Peyer's patch (tissue), 4 donors: ENCODE measurements at places on chromosomes 6 and 20. TPM values are rescaled to one million over a fixed set of nuclear protein-coding genes. Genes with fewer than 3 reads are reported as not detected.

Gene NTSR1
- total RNA-seq: not detected

Gene NFATC2
- total RNA-seq: 11.7 TPM

- peak; percentile 46 for DNase-seq
Observed at GRCh38 chr6:9250852-9251251, 815.5 kb upstream of the SLC35B3 start.

Gene SERAC1
- total RNA-seq: 6.5 TPM

- DNase-seq: no peak
Observed at GRCh38 chr6:56289721-56290120, 42.3 kb upstream of the COL21A1 start.

GRCh38 chr6:65295812-65296211 lies 411.2 kb downstream of the EYS start:
- DNase-seq: no peak

- DNase-seq: no peak
Observed at GRCh38 chr20:46802722-46803121, 91.9 kb upstream of the EYA2 start.

DNA sequence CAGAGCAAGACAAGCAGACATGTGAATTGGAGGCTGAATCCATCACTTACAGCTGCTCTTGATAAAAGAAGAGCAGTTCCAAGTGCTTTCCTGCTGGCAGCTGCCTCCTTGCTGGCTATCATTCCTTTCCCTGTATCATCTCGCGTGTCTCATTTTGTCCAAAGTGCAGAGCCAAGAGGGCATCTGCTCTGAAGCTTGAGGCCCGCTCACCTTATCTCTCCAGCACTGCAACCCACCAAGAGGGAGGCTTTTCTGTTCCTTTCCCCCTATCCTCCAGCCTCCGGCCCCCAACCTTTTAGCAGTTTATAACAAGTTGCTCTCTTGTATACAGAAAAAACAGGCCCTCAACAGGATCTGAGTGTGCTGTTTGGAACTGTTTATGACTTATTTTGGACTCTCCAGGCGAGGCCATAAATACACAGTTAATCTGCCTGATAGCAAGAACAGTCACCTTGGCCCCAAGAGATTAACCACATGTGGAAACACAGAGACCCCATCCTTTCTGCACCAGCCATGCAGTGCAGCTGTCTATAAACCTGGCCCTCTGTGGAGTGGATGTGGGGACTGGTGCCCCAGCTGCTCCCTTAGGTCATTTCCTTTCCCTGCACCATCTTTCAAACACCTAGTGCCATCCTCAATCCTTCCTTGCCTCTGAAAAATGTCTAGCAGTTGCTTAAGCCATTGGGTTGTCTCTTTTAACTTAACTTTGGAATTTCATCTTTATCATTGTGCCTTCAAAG lies 172.5 kb upstream of the FERMT1 start:
- no peak for DNase-seq

Gene MICAL1
- total RNA-seq: 260 TPM

DNA sequence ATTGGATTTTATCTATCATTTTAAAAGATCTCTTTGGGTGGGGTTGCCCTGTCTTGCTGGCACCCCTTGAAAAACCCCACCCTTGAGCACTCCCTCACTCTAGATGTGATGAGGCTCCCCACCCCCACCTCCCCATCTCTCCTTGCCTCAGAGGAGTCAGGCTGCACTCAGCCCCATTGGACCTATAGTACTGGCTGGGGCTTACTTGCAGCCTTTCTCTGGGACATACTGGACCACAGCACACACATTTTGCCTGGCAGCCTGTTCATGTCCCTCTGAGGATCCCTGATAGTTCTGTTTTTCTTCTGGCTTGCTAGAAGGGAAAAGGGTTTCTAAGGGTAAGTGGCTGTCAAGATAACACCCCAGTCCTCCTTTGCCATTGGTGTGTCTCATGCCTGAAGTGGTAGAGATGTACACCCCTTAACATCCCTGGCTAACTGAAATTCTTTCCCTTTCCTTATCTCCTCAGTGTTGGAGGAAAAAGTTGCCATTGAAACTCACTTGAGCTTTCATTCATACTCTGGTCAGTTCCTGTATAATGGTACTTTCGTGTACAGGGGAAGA lies 553.4 kb upstream of the CITED2 start:
- DNase-seq: no peak

Gene KLHDC3
- 38.8 TPM for total RNA-seq

DNA sequence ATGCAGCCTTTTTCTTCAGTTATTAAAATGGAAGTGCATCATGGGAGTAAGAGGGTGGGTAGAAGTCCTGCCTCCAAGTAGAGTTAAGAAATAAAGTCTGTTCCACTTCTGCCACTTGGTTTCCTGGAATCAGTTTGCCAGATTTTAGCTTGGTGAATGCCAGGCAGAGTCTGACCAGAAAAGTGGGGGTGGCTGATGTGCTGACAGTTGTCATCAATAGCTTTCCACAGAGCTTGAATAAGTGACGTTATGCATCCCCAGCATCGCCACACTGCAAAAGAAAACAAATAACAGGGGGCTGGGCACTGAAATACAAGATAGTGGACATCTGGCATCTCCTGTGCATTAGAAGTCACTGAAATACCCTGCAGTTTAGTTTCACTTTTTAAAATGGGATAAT lies 30.8 kb upstream of the CEP162 start:
- DNase-seq: no peak

DNA sequence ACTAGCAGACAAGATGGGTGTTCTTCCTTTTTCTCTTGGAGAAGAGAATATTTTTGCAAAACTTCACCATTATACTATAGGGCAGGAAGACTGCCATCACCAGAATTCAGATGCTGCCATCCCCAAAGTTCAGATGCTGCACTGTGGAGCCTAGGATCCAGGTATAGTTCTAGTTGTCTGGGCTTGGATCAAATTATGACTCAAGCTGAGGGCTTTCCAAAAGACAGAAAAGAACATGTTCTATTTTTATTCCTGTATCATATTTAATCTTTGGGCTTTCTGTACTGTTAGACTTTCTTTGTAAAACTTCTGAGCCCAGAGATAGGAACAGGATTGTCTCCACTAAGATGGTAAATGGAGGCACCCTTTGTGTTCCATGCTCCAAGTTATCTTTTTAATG lies 22.0 kb downstream of the FAM83B start:
- no peak for DNase-seq

- no peak for DNase-seq
Observed at GRCh38 chr6:20797597-20797996, 263.3 kb downstream of the CDKAL1 start.

DNA sequence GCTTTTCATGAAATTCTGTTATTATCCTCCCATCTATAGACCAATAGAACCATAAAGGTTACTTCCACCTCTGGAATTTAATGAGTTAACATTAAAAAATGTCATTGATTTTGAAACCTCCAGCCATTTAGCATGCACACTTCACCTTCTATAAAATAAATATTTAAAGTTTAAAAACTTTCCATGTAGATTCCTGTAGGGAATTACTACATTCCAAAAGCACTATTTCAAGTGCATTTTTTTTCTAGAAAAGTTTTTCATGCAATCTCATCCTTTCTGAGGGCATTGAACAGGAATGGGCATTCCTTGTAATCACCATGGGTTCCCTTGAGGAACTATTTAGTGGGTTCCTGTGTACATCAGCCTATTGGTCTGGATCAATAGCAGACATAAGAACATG lies 253.8 kb upstream of the RIN2 start:
- no peak for DNase-seq

Gene PARD6B
- total RNA-seq: 16.5 TPM

DNA sequence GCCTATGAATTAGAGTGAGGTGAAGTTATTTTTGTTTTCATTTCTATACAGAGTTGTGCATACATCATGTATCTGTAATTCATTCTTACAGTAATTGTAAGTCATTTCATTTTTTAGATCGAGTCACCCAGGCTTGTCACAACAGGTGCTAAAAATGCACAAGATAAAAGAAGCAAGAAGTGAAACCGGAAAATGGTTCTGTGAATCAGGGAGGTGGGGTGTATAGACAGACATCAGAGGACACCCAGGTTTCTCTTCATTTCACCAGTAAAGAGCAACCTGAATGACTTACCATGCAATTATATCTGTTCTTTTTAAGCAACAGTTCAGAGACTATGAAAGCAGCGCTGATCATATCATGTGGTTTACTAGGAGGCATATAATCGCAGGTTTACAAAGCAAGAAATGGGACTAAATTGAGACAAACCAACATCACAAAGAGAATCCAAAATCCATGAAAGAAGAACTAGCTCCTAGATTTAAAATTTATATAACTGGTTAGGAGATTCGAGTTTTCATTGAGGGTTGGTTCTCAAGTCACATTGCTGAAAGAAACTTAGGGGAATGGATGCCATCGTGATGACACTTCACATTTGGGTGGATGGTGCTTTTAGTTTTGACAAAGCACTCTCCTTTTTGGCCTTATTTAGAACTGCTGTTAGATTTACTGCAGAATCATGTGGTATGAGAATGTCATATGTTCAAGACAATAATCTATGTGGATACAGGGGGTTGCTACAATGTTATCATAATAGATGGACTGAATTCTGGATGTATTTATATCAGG lies 27.9 kb upstream of the TBC1D7 start:
- DNase-seq: no peak

DNA sequence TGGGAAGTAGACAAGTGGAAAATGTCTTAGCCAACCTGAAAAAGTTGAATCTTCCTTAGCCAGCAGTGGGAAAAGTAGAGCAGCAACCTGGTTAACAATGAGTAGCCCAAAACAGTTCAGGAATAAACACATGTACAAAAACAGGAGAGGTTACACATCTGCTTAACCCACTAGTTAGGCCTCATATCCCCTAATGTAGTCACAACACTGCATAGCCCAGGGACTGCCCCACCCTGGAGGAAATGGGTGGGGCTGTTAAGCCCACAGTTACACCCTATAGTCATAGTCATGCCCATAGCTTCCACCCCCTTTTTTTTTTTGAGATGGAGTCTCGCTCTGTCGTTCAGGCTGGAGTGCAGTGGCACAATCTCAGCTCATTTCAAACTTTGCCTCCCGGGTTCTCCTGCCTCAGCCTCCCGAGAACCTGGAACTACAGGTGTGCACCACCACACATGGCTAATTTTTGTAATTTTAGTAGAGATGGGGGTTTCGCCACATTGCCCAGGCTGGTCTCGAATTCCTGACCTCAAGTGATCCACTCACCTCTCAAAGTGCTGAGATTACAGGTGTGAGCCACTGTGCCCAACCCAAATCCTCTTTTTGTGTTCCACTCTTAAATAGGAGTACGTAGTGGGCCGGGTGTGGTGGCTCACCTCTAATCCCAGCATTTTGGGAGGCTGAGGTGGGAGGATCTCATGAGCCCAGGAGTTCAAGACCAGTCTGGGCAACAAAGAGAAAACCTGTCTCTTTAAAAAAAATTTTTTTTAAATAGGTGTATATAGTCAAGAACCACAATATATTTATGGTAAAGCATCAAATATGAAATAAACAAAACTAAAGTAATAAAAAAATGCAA lies 24.5 kb downstream of the ILRUN start:
- DNase-seq: peak; percentile 88

DNA sequence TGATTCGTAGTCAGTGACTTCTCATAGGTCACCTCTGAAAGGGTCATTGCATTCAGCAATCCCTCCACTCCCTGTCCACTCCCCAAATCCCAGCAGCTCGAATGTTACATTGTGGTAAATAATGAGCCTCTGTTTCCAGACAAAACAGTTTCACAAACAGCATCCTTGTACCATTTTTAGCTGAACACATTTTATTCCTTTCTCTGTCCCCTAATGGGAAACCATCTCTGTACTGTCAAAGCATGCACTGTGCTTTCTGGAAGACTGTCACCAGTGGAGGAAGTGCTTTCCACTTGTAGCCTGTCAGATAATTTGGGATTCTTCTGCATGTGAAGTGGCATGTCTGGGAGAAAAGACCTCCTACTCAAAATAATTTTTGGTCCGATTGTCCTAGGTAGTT lies 82.0 kb downstream of the SLC35F1 start:
- no peak for DNase-seq

DNA sequence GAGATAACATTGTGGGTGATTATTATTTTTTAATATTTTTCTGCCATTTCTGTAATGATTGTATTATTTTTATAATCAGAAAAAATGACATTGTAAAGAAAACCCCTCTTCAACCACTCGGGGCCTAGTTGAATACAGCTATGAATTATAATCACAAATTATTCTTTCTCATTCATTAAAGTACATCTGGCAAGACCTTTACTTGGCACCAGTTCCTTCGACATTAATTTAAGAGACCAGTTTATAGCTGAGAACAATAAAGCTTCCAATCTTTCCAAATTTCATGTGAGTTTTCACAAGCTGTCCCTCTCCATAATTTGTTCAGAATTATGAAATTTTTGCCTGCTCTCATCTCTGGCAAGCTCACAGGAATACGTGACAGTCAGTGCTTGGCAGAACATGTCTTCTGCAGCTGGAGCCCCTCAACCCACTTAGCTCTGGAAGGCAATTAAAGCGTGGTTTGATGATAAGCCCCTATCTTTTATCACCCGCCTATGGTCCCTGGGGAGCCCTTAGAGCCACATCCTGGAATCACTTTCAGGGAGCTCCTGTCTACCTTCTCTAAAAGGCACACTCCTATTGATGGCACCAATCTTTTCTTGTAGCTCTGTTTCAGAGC lies 237.2 kb upstream of the PRND start:
- no peak for DNase-seq

GRCh38 chr20:33995053-33995831 lies 1.5 kb downstream of the RALY start:
- no peak for DNase-seq

Gene FILIP1
- total RNA-seq: 1.1 TPM

Gene TCF21
- total RNA-seq: 2.5 TPM

DNA sequence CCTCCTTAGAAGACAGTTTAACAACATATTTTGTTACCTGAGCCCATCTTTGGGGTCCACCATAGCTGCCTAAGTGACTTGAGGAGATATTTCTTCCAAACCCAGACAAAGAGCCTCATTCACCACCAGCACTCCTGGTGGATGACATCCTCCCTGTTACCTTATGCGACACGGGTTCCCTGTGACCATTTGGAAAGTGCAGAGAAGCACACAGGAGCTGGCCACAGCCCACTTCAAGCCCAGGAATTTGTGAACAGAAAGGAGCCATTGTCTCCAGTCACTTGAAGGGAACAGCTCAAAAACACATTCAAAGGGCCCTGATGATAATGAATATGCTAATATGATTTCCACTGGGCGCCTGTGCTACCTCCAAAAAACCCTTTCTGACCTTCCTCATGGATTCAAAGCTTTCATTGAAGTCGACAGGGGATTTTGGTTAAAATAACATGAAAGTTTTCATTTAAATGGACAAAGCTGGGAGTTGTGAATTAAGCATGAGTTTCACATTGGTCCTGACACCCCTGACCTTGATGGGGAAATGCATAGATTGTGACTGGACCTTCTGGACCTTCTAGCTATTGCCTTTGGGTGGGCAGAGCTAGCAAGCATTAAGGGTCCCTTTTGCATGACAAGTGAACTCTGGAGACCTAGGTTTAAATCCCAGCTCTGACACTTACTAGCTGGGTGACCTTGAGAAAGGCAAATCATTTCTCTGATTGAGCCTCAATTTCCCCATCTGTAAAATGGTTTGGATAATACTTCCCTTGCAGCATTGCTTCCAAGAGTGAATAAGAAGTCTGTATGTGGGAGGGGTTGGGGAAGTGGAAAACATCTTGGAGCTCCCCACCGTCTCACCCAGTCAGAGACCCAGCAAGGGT lies 83.3 kb upstream of the SIRPA start:
- no peak for DNase-seq
